Fibroblast of skin of scalp (primary cell): ENCODE measurements at places on chromosomes 1 and 21.
A peak's percentile ranks its signal among the peaks of the same experiment; 100 is the strongest.

- no peak for DNase-seq
Observed at GRCh38 chr1:159951551-159951950, 2.5 kb downstream of the SLAMF9 start.

- no peak for DNase-seq
Observed at GRCh38 chr1:200181861-200182260, 154.4 kb downstream of the NR5A2 start.

GRCh38 chr1:181386340-181386739, 97.0 kb upstream of the CACNA1E start:
- DNase-seq: no peak

GRCh38 chr1:10225573-10225972, 15.2 kb downstream of the KIF1B start:
- DNase-seq: peak; percentile 48

GRCh38 chr1:205615789-205616188, 16.0 kb downstream of the ELK4 start:
- DNase-seq: no peak

DNA sequence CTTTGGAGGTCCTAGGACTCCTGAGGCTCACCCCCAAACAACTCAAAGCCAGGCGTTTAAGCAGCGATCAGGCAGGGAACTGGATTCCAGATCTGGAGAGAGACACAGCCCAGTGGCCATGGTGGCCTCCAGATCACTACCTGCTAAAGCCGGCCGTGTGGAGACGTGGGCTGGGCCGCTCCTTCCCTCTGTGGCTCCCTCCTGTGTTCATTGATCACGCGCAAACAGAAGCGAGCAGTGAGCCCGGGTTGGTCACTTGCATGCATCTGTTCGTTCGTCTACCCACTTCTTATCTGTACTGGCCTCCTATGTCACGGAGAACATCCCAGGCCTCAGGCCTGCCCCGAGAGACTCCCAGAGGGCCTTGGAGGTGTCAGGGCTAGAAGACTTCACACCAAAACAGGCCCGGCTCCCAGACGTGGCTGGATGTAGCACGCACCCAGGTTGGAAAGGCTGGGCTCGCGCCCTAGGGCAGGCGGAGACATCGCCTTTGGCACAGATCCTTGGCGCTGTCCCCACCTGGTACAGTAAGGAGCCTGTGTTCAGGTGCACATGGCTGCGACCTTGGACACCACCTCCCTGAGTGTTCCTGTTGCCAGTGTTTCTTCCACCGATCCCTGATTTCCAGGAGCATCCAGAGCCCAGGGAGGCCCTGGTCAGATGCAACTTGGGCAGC, 76.7 kb upstream of the ARHGEF16 start:
- no peak for DNase-seq

DNA sequence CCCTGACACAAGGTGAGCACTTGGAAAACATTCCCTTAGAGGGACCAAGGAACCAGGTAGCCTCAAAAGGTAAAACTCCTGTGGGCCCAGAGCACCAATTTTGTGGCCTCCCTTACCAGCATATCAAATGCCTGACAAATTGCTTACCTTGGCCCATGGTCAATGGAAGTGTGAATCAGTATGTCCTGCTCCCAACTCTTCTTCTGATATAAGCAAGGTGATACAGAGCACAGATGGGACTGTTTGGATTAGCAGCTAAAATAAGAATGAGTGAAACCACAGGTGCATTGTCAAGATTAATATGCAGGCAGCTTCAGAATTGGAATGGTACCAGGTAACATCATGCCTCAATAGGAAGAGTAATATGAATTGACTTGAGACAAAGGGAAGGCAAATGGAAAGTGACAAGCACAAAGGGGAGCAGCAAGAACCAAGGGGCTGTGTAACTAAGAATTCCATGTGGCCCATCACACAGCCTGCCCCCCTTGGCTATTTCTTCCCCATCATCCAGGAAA, 156.8 kb upstream of the KCND3 start:
- no peak for DNase-seq

- peak; percentile 87 for DNase-seq
Observed at GRCh38 chr1:27659497-27660299, 12.3 kb downstream of the IFI6 start.

GRCh38 chr21:29007810-29008209, 11.3 kb downstream of the RWDD2B start:
- DNase-seq: no peak

- no peak for DNase-seq
Observed at GRCh38 chr1:226692051-226692792, 46.9 kb downstream of the ITPKB start.

DNA sequence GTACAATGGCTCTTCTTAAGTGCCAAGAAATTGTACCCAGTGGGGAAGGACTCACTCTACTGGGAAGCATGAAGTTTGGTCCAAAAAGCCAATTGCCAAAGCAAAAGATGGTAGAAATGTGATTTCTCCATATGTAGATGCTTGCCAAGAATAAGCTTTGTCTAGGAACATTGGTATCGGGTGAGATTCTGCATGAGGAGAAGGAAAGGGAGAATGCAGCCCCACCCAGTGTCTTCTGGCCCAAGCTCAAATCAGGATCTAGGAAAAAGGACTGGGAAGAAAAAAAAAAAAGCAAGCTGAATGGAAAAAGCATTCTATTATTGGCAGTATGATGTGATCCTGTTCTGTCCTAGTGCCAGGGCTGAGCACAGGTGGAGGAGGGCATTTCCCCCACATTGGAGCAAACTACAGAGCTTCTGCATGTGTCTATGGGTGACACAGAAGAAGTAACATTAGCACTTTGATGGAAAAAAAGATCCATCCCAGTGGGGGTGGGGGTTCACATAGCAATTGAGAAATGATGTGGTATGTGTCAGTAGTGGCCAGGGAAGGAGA, 226.6 kb downstream of the KCNH1 start:
- DNase-seq: no peak
